Stimulated activated effector memory CD8-positive, alpha-beta T cell treated with anti-CD3 and anti-CD28 coated beads, Interleukin-12 subunit alpha, Interleukin-12 subunit beta, amount 100 ng/mL, for 72 hours (primary cell): ENCODE measurements at places on chromosomes 11 and 22.

GRCh38 chr22:22683668-22684361 lies 39.4 kb downstream of the GGTLC2 start:
- no peak for DNase-seq

- no peak for DNase-seq
These were observed 54.6 kb upstream of the PAX6 start for GRCh38 chr11:31865606-31866300.

- no peak for DNase-seq
These were observed 109.9 kb downstream of the MPPED1 start for GRCh38 chr22:43521716-43522115.

DNA sequence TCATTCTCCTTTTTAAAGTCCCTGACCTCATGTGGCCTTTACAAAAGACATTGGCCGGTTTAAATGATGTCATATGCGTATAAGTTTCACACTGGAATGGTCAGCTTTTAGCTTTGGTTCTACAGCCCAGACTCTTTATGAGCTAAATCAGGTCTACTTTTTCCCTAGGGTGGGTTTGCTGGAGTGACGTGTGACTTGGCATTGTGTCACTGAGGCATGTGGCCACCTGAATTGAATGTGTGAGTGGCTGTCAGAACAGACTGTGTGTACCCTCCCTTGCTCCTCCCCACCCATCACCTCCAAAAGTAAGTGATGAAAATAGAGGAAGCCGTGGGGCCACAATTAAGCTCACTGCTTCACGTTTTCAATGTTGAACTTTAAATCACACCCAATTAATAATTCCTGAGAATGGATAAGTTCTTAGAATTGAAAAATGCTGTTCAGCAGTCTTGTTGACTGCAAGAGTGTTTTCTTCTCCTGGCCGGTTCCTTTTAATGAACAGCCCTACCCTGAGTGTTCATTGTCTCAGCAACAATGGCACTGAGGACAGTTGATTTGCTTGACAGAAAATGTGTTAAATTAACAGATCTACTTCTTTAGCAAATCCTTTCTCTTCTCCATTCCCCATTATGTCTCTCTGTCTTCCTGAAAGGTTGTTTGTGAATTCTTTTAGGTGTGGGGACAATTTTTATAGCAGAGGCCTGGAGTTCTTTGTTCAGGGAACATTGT lies 11.3 kb downstream of the CECR2 start:
- DNase-seq: no peak

GRCh38 chr22:24423519-24424000 lies 3.8 kb upstream of the ADORA2A start:
- peak; percentile 86 for DNase-seq

- no peak for DNase-seq
These were observed 13.1 kb upstream of the ANGPTL5 start for GRCh38 chr11:101929294-101929915.

- no peak for DNase-seq
These were observed 20.7 kb downstream of the SUSD2 start for GRCh38 chr22:24201681-24202614.

- DNase-seq: no peak
These were observed 89.7 kb downstream of the LARGE2 start for GRCh38 chr11:46012185-46012584.

GRCh38 chr11:70883973-70884623 lies 368.3 kb downstream of the SHANK2 start:
- no peak for DNase-seq

DNA sequence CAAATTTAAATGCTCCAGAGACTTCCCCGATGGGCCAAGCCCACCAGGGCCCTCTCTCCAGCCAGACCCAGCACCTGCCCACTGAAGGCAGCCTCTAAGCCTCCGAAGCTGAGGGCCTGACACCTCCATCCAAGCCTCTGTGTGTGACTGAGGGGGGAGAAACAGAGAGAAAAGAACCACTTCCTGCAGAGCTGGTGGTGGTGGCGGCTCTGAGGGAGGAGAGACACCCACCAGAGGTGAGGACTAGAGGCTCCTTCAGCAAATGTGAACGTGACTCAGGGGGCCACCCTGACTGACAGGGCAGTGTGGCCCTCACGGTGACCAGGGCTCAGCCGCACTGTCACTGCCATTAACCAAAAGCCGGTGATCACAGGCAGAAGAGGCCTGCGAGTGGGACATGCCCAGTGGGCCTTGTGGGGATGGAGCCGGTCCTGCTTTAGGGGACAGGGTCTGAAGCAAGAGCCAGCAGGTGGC lies 31.0 kb upstream of the CD5 start:
- DNase-seq: peak; percentile 76

DNA sequence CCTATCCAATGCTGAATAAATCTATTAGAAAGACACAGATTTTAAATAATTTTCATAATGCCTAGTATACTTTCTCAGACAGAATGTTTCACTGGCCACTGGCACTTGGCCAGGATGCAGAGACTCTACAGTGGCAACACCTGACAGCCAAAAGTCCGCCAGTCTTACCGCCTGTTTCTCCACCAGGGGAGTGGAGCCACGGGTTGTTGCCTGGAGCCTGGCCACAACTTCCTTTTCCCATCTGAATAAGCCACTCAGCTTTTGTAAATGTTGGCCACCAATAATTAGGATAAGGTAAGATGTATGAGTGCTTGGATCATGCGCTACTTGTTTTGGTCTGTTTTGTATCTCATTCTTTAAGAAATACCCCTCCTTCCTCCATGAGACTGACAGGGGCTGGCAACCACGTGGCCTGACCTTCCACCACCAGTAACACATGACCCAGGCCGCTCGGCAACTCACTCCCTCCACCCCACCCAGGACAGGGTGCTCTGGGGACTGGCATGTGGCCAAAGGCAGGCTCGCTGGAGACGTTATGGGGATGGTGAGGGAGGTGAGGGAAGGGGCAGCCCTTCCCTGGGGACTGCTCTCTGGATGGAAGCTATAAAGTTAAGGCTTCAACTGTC lies 93.0 kb upstream of the BID start:
- no peak for DNase-seq

- DNase-seq: no peak
These were observed 622.1 kb downstream of the METTL15 start for GRCh38 chr11:28730336-28730735.

DNA sequence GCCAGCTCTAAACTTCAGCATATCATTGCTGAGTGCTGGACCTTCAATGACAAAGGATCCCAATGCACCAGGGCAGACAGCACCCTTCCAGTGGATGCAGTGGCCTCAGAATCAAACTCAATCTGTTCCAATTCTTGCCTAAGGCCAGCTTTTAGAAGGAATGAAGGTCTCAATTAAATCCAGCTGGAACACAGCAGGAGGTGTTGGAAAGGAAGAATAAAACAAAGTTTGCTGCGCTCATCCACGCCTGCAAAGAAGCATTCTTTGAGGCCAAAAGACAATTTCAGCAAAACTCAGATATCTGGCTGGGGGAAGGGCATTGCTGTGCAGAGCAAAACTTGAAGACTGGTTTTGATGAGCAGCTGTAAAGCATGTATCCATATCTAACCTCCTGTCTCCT lies 120.7 kb downstream of the CCDC81 start:
- DNase-seq: no peak

DNA sequence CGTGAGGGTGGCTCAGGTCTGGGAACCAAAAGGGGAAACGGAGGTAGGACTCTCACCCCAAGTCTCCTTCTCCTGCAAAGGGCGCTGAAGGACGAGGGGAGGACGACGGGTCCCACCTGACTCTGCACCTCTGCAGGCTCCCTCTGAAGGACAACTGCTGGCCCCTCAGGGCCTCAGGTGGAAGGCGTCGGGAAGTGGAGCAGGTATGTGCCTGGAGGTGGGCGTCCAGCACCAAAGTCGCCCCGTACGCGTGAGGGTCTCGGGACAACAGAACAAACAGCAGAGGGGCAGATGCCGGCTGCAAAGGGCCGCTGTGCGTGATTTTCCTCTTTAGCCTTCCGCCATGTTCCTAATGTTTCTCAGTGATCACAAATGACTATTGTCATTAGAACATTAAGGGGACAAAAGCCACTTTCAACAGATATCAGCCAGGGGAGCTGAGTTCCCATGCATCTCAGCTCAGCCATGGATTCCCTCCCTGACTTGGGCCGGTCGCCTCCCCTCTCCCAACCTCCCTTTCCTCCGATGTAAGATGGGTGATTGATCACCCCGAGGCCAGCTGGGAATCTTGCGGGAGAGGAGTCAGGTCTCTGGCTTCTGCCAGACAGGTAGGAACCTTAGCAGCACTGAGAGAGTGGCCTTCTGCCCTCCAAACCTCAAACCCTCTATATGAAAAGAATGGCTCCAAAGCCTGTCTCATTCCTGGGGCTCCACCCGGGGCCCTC lies 836 bp downstream of the SLC16A8 start:
- no peak for DNase-seq

- DNase-seq: no peak
These were observed 6.1 kb upstream of the CD82 start for GRCh38 chr11:44559207-44559939.

DNA sequence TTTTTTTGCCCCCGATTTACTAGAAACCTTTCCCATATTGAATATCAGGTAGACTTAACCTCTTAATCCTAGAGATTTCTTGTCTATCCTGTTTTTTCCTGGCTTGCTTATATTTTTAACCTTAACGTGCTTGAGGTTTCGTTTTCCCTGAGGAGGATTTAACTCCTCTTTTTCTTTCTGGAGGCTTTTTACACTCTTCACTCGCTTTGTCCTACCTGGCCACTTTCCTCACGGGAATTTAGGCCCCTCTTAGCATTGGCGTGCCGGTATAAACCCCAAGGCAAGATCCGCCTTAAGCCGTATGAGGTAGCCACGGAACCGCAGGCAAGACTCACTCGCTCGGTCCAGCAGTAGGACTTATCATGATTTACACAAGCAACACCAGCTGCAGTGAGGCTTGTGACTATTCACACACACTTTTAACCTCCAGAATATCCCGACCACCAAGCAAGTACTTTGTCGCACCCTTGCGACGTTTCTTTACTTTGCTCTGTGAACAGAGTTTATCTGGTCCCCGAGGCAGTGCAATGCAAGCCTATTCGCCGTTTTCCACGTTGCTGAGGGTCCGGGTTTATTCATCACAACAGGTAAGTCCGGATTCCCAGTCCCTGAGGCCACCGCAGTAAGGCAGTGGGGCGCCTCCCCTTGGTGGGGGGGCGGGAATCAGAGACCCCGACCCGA lies 20.6 kb upstream of the ALDH3B2 start:
- DNase-seq: no peak

- DNase-seq: no peak
These were observed 5.2 kb upstream of the SLC15A3 start for GRCh38 chr11:60957188-60957587.

GRCh38 chr11:28017816-28018215 lies 90.1 kb downstream of the KIF18A start:
- DNase-seq: no peak

DNA sequence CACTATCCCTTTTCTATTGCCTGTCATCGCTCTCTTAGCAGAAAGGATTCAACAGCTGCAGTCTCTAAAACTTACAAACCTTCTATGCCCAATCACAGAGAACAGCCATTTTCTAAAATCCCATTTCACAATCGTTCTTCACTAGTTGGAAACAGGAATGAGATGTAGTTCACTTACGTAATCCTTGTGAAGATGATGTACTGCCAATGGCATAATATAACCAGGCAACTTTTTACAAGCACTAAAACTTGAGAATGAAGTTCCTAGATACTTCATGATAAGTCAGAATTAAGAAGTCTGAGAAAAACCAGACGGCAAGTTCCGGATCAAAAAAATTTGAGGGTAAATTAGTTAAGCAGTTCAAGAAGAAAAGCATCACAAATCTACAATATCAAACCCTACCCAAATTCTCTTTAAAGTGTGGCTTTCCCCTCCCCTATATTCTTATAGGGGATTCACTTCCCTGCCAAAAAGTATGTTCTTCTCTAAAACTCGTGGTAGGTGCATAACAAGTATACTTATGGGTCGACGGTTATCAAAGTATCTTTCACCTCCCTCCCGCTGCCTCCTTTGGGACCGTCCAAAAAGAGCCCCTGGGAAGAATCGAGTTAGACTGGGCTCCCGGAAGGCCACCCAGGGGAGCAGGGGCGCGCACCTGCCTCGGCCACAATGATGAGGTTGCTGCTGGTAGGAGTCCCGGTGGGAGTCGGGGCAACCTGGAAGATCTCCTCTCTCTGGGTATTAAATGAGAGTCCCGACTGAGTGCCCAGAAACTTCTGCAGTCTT lies 666 bp downstream of the MSANTD4 start:
- DNase-seq: no peak

DNA sequence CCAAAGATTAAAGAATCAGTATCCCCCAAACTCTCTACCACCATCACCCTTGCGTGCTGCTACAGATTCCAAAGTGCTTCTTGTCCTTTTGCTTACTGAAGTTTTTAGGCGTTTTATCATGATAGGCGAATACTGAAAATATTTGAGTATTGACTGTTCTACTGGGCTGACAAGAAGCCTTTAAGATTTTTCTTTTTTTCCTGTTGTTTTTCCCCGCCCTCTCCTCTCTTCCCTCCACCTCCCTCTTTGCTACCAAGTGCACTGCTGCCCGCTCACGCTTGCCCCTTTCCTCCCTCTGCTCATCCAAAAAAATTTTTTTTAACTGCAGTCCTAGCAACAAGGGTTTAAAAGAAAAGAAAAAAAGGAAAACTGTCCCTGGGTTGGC lies 679 bp downstream of the SPCS2 start:
- no peak for DNase-seq

DNA sequence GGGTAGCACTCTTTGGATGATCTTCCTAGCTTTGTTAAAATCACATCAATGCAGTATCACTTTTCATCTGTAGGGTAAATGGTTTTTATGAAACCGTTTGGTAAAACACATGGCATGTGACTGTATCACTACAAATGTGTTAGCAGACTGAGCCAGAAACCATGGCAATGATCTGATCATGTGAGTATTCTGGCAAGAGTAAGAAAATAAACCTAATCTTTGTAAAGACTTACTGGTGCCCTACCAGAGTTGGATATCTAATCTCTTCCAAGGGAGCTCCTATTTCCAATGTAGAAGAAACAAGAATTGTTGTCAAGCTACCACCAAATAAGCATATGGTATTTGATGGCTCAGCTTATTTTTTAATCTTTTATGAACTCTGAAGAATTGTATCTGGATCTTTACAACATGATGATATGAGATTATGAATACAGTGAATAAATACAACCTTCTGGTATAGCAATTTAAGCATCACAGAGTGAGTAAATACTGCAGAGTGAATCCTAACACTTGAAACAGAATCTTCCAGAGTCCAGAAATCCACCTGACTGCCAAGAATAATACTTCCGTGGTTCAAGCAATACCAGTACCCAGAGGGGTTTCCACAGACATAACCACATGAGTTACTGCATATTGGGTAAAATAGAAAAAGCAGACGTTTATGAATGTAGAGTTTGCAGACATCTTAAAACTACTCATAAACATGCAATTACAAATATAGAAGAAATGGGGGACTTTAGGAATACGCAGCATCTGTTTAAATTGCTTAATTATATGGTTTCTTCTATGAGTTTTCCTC lies 238.8 kb downstream of the TTC28 start:
- DNase-seq: no peak

- no peak for DNase-seq
These were observed 2190.5 kb upstream of the RAG2 start for GRCh38 chr11:38788561-38788960.
